Adipocyte (in vitro differentiated cells): ENCODE measurements at places on chromosomes 7 and 10.

- DNase-seq, result no peak
Observed at GRCh38 chr10:7593905-7594304, 72.9 kb downstream of the ITIH5 start.

- no peak for DNase-seq
Observed at GRCh38 chr10:130378556-130379400, 242.6 kb downstream of the GLRX3 start.

DNA sequence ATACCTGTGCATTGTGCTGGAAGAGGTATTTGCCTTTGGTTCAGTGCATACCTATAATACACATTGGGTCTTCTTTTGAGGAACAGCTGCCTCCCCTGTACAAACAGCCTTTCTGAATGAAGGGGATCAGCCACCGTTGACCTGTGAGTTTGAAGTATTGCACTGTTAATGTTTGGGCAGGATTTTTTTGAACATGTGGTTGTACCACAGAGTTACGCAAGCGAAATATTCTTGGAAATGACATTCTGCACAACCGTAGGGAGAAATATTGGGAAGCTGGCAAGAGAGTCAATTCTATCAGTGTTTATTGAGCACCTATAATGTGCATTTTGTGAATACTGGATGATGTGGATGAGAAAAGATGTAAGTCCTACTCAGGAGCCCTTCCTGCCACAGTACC, 270.6 kb downstream of the AUTS2 start:
- DNase-seq, result no peak

DNA sequence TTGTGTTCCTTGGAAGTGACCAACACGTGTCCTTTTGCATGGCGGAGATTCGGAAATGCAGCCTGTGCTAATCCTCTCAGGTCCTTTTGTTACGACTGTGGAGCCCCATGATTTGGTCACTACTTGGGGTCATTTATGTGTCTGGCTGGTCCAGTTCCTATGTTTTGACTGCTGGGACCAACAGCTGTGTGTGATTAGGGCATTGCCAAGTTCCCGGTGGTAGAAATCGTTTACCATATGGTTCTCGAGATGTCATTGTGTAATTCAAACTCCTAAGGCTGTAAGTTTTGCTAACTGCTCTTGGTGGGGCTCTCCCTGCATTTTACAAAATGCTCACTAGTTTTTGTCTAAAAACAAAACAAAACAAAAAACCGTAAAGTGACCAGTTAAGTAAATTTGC, 62.0 kb downstream of the CCNY start:
- DNase-seq, result peak; percentile 80

DNA sequence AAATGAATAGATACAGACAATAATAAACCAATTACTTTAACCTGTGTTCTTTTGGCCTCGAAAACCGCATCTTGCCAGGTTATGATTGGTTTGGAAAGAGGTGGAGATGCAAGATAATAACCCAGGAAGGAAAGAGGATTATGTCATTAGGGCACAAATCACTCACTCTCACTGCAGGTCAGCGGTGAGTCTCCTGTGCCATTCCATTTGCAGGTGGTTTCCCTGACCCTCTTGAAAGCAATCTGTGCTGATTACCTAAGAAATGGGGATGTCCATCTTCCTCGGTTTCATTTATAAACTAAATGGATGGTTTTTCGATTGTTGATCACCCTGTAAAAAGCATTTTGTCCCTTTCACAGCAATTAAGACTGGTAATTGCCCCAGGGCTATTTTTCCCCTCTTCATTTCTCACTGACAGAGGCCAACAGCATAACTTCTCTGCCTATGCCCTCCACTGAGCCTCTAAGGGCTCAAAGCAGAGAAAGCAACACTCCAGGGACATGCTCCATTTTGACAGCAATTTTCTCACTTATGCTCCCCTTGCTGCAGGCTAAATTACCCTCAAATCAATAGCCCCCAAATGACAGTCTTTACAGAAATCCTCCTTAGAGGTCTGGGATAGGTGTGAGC, 257.5 kb downstream of the IPMK start:
- no peak for DNase-seq

- no peak for DNase-seq
Observed at GRCh38 chr7:22184549-22185199, 172.3 kb downstream of the RAPGEF5 start.
